ENCODE measurements at places on chromosomes 16 and 17.

- DNase-seq = no peak
Measured at GRCh38 chr17:16527298-16527697, 35.3 kb upstream of the LRRC75A start.

DNA sequence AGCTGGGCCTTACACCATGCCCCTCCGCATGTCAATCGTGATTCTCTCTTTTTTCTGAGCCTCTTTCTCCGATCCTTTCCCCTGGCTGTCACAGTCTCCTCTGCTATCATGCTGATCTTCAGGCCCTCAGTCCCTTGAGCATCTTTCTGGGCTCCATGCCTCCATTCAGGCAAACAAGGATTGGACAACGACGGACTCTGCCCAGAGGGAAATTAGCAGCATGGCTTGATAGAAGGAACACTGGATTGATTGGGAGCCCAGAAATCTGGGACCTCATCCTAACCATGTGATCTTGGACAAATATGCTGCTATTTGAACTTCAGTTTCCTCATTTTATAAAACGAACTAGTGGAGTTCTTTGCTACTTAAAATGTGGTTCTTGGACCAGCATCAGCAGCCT lies 19.6 kb upstream of the PHF12 start:
- no peak for DNase-seq

- no peak for DNase-seq
Measured at GRCh38 chr17:14336418-14336817, 35.5 kb downstream of the HS3ST3B1 start.

DNA sequence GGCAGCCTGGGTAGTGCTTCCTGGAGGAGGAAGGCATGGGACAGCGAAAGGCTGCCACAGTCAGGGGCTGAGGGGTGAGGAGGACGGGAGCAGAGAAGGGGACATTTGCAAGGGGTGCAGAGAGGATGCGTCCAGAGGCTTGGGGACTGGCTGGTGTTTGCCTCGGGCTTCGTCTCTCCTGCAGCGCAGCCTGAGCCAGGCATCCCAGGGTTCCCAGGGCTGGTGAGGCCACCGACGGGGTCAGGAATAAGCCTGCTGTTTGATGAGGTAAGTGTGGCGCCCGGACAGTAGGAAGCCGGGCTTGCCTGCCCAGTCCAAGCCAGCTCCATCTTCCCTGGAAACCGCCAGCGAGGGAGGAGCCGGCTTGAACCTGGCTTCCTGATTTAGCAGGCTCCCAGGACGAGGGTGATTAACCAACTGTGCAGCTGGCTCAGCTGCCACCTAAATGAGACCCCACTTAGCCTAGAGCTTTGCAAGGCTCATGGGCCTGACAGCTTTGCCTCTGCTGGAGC lies 47.8 kb downstream of the PITPNM3 start:
- DNase-seq = no peak

GRCh38 chr16:30921748-30922419 lies 1.5 kb upstream of the FBXL19 start:
- DNase-seq = peak; percentile 85

GRCh38 chr17:35736236-35736635 lies 4.8 kb downstream of the RASL10B start:
- DNase-seq = no peak

GRCh38 chr16:10526962-10527361 lies 53.4 kb downstream of the EMP2 start:
- DNase-seq = no peak

DNA sequence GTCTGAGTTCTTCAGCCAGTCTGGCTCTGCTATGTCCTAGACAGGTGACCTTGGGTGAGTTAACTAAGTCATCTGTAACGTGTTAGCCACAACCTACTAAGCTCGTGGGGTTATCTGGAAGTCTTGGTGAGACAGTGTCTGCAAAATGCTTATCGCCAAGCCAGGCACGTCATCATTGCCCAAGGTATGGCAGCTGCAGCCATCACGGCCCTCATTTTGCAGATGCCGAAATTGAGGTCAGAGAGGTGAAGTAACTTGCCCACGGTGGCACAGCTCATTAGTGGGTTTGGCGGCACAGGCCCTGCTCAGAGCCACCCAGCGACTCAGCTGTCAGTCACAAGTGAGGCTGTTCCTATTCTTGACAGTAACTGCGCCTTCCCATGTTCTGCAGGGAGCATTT lies 79.8 kb downstream of the CMIP start:
- DNase-seq = no peak

- DNase-seq = no peak
Measured at GRCh38 chr16:57070424-57070823, 22.0 kb upstream of the CPNE2 start.

GRCh38 chr17:79065105-79065670 lies 9.4 kb upstream of the ENGASE start:
- no peak for DNase-seq

- DNase-seq = no peak
Measured at GRCh38 chr17:30476726-30477082, 504 bp upstream of the GOSR1 start.
